ENCODE measurements at places on chromosomes 16 and 17. TPM values are rescaled to one million over a fixed set of nuclear protein-coding genes. Genes with fewer than 3 reads are reported as not detected.

The C16orf96 gene
- total RNA-seq, result 0.15 TPM

The PMFBP1 gene
- total RNA-seq, result 0.10 TPM

The LGALS9 gene
- total RNA-seq, result 1.6 TPM

The KRTAP4-3 gene
- total RNA-seq, result not detected

The KRTAP2-1 gene
- total RNA-seq, result not detected

The ALDOA gene
- 2,516 TPM for total RNA-seq

The HOXB6 gene
- 196 TPM for total RNA-seq

The KCNAB3 gene
- total RNA-seq, result 3.5 TPM

The CLEC3A gene
- 0.23 TPM for total RNA-seq

The STX1B gene
- total RNA-seq, result 3.7 TPM

The SYCE1L gene
- total RNA-seq, result 4.5 TPM

The METRNL gene
- 21.0 TPM for total RNA-seq

The TXNDC11 gene
- total RNA-seq, result 30.5 TPM

The DOC2B gene
- total RNA-seq, result 1.5 TPM

The ST6GALNAC2 gene
- total RNA-seq, result 23.0 TPM

The TBC1D3B gene
- total RNA-seq, result 7.4 TPM

The CYB5D1 gene
- total RNA-seq, result 8.6 TPM

The ZNHIT3 gene
- 16.8 TPM for total RNA-seq

The FGF11 gene
- total RNA-seq, result 4.4 TPM

The TBC1D3E gene
- total RNA-seq, result not detected

The PPY gene
- total RNA-seq, result not detected

The CCL2 gene
- total RNA-seq, result 513 TPM

The CA7 gene
- not detected for total RNA-seq

The CD300E gene
- total RNA-seq, result not detected

The ARL5C gene
- not detected for total RNA-seq

The NPTX1 gene
- 1.1 TPM for total RNA-seq

The ZNF469 gene
- 1.3 TPM for total RNA-seq

The NOG gene
- total RNA-seq, result 9.2 TPM

The PRAC2 gene
- total RNA-seq, result not detected

The ZPBP2 gene
- not detected for total RNA-seq

The B9D1 gene
- total RNA-seq, result 19.1 TPM
